Fibroblast of pulmonary artery (primary cell): ENCODE measurements at places on chromosomes 12 and 14.

- no peak for DNase-seq
Measured at GRCh38 chr12:132471858-132472255, 18.1 kb upstream of the FBRSL1 start.

DNA sequence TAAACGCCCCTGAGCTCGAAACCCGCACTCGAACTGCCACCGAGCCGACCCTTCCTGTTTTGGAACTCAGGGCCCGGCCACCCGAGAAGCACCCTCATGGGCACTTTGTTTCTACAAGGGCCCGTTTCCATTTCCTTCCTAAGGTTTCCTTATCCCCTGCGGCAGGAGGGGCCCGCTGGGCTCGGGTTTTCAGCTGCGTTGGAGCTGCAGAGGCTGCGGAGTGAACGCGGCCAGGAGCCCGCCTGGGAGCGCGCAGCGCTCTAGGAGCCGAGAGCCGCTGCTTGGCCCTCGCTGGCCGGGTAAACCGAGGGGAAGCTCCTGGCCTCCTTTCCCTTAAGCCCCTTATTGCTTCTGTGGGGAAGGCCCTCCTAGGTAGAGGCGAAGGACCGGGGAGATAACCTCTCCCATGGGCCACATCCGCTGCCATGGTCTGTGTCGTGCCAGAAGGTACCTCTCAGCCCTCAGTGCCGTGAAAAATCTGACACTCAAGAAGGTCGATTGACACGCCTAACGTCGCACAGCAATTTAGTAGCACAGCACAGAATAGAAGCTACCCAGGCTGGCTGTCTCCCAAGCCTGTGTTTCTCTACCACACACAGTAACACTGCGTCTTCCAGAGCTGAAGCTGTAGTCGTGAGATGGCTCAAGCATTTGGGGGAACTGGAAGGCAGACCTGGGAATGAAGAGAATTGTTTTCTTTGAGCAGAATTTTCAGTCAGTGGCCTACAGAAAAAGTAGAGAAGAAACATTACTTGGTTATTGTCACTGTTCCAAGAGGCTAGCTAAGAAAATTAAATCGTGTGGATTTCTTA lies 12.9 kb upstream of the CALM1 start:
- DNase-seq, result peak; percentile 54

DNA sequence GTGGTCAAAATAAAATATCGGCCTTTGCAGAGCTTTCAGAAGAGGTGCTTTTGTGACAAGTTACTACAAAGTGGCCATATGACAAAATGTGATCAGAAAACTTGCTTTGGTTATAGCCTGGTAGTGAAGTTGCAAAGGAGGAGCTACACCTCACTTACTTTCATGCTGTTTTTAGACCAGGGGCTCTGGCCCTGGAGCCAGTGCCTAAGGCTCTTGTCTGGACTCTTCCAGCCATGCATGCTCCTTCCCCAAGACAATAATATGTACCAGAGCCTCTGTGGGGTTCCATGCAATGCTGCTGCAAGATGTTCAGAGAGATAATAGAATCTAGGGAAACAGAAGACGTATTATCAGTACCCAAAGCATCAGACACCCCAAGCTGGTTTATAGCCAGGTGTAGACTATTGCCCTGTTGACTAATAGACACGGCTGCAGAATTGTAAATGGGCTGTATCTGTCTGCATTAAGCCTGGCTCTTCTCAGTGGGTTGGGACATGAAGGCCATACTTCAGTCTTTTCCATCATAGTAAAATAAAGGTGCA lies 88.5 kb downstream of the EGLN3 start:
- no peak for DNase-seq

- DNase-seq, result no peak
Measured at GRCh38 chr14:50381823-50382287, 14.8 kb downstream of the CDKL1 start.

GRCh38 chr14:29039171-29039570 lies 272.6 kb downstream of the FOXG1 start:
- DNase-seq, result peak; percentile 15

- peak; percentile 31 for DNase-seq
Measured at GRCh38 chr14:38944691-38945090, 158.3 kb downstream of the SEC23A start.

- DNase-seq, result no peak
Measured at GRCh38 chr14:90545966-90546751, 149.3 kb downstream of the CALM1 start.

DNA sequence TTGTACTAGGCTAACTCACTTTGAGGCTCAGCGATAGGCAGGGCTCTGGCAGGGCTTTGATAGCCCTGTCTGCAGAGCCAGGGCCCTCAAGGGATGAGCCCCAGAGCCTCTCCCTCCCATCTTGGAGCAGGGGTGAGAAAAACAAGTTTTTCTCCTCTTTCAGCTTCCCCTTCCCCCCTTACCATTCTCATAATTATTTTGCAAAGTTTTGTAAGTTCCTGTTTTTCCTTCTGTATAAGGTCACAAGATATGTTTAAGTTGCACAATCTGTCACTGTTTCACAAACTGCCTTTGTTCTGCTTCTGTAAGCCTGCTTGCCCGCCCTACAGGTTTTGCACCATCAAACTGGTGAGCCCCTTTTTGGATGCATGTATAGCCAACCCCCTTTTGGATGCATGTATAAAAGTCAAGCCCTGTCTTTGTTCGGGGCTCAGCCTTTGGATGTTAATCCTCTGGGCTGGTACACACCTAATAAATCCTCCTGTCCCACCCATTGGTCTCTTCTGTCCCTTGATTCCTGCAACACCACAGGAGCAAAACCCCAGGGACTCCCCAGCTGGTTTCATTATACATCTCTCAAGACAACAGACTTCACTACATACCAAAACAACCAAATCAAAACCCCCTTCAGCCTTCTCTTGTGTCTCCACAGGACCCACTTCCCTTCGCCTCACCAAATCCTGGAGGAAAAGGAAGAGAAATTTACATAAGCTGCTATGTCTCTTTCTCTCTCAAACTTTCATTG lies 52.5 kb upstream of the RESF1 start:
- DNase-seq, result peak; percentile 54

DNA sequence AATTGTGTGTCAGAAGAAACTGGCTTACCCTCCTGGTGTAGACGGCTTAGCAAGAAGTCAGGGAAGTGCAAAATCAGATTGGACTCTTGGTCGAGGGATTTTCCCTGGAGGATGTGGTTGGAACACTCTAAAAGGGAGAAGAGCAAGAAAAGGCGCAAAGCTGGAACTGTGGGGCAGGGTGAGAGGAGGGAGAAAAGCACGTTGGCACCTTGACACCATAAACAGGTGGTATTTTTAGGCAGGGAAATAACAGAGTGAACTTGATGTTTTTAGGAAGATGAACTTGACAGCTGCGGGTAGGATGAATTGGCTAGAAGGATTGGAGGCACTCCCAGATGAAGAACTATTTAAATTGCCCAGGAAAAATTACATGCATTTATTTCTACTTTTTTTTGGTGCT lies 67.7 kb downstream of the HCAR2 start:
- no peak for DNase-seq

DNA sequence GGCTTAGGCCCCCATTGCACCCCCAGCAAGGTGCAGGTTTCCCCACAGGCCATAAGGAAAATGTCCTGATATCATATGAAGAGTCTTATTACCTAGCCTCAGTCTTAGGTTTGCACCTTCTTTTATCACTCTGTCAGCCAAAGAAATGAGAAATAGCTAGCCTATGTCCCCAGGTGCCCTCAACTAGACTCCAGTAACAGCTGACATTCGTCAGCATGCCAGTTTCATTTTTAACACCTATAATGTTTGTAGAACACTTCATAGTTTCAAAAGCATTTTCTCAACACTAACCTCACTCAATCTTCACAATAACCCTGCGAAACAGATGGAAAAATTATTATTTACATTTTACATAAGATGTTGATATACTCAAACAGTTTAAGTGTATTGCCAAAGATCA lies 24.0 kb upstream of the OR10P1 start:
- no peak for DNase-seq

DNA sequence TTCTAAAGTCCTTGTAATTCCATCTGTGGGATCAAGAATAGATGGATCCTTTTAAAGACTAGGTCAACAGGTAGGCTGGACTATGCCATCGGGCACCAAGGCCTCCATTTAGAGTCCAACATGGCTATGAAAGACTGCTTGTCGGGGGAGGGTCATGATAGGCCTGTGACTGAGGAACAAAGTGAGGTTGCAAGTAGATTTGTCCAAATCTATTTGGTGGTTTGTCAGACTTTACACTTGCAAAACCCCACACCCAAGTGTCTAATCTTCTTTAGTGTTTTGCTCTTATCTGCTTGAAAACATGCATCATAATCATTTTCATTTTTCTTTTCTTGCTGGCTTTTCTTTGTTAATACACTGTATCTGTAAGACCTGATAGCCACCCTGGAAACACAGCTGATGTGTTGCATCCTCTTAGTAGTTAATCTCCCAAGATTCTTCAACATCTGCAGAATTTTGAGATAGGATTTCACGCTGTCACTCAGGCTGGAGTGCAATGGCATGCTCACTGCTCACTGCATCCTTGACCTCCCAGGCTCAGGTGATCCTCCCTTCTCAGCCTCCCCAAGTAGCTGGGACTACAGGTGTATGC lies 50.3 kb downstream of the TDP1 start:
- DNase-seq, result no peak

- DNase-seq, result no peak
Measured at GRCh38 chr14:46490238-46490685, 161.3 kb downstream of the RPL10L start.

DNA sequence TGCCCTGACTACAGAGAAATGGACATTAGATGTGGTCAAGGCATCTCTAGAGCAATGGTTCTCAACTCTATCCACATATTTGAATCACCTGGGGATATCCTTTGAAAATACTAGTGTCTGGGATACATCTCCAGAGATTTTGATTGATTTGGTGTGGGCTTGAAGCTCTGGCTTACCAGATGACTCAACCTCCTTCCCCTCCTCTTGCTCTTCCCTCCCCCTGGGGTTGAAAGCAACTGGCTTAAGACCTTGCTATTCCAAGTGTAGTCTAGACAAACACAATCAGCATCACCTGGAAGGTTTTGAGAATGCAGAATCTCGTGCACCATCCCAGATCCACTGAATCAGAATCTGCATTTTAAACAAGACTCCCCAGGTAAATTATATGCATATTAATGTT lies 183.8 kb downstream of the DAD1 start:
- no peak for DNase-seq

- DNase-seq, result no peak
Measured at GRCh38 chr12:41045509-41045908, 142.6 kb upstream of the PDZRN4 start.

DNA sequence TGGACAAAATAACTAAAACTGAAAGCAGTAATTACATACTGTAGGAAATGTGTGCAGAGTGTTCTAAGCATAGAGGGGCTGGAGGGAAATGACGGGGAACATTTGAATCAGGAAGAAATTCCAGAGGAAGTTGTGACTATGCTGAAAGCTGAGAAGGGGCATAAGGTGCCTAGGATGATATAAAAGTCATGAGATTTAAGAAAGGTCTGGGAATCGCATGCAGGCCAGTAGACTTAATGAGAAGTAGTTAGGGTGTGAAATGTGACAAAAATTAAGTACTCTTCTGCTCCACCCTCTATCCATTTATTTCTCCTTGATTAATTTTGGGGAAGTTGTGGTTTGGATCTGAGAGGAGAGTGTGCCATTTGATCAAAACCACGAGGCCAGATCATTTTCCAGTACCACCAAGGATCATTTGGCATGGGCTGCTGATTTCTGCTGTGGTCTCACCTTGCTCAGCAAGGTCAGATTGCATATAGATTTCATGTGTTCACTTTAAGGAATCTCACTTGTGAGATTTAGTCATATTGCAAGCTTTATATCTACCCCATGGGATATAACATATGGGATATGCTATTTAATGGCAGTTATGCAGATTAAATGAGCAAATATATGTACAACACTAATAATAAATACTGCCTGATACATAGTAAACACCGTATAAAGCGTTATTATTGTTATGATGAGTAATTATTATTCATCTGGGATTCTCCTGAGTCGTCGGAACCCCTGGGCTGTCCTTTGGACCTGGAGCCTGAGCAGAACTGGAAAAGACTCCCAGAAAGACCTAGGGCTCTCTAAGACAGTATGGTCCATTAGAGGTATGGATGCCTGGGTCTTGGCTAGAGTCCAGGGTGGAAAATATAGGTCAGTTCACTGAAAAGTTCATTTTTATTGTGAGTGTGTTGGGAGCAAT lies 72.3 kb downstream of the SRGAP1 start:
- DNase-seq, result peak; percentile 33

GRCh38 chr12:92745856-92746550 lies 43.2 kb downstream of the PLEKHG7 start:
- peak; percentile 96 for DNase-seq

DNA sequence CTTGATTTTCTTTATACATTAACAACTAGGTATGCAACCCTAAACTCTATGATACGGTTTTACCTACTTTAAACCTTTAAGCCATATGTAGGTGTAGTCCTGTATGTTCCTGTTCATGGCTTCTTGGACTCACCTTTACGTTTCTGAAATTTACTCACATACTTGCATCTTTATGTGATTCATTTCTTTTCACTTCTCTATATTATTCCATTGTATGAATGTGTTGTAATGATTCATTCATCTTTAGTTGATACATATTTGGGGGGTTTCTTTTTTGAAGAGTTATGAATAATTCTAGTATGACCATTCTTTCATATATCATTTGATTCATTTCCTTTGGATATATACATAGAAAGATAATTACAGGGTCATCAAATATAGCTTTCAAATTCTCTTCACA lies 2.4 kb upstream of the TAS2R50 start:
- no peak for DNase-seq

- no peak for DNase-seq
Measured at GRCh38 chr14:73667854-73668253, 23.1 kb downstream of the DNAL1 start.

DNA sequence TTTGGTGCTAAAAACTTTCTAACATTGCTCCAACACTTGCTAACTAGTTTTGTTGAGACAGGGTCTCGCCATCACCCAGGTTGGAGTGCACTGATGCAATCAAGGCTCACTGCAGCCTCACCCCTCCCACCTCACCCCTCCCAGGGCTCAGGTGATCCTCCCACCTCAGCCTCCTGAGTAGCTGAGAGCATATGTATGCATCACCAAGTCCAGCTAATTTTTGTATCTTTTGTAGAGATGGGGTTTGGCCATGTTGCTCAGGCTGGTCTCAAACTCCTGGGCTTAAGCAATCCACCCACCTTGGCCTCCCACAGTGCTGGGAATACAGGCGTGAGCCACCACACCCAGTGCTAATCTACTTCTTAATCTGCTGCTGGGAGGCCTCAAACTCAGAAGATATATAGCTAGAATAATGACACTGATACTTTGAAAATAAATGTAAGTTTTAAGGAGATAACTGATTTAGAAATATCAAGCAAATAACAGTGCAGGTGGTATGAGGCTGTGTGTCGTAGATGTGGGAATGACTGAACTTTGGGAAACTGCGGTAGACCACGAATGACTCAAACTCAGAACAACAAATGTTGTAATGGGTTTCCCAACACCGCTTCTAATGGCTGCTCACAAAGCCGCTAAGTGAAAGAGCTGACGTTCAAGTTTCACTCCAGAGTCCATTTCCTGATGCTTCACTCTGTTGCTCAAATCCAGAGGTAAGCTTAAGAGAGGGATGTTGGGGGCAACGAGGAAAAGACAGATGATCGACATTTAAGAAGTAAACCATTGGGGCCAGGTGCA lies 10.0 kb downstream of the TMCC3 start:
- peak; percentile 62 for DNase-seq
